ENCODE measurements at places on chromosomes 5 and 9.

GRCh38 chr9:125487842-125488241 is 219.2 kb downstream of the MAPKAP1 start:
- no peak for DNase-seq

GRCh38 chr5:106401561-106401960 is 1269.2 kb downstream of the EFNA5 start:
- no peak for DNase-seq

DNA sequence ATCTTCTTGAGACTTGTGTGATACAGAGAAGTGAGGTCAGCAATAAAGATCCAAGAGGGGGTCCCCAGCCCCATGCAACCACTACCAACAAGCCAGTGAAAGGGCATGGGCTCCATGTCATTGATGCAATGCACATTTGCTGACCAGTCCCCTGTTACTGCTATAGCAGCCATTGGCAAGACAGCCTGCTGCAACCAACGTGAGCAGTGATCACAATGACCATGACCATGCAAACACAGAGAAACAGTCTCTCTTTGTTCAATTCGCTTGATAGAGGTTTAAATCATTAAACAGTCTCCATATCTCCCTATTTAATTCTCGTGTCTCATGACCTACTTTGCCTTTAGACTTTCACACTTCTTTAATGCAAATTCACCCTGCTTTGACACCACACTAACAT is 30.0 kb upstream of the FOXB2 start:
- DNase-seq, result no peak

DNA sequence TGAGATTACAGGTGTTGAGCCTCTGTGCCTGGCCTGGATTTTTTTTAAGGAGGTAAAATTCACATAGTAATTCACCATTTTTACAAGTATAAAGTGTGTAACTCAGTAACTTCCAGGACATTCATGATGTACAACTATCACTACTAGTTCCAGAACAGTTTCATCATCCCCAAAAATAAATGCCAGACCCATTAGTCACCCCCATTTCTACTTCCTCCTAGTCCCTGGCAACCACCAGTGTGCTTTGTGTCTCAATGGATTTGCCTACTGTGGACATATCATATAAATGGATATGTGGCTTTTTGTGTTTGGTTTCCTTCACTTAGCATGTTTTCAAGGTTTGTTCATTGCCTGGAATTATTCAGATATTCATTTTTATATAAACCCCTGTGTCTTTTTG is 72.5 kb upstream of the PANK3 start:
- no peak for DNase-seq

- no peak for DNase-seq
Observed at GRCh38 chr5:172801179-172801671, 30.2 kb upstream of the DUSP1 start.

- DNase-seq, result no peak
Observed at GRCh38 chr9:126752376-126752775, 52.5 kb upstream of the ZBTB43 start.

DNA sequence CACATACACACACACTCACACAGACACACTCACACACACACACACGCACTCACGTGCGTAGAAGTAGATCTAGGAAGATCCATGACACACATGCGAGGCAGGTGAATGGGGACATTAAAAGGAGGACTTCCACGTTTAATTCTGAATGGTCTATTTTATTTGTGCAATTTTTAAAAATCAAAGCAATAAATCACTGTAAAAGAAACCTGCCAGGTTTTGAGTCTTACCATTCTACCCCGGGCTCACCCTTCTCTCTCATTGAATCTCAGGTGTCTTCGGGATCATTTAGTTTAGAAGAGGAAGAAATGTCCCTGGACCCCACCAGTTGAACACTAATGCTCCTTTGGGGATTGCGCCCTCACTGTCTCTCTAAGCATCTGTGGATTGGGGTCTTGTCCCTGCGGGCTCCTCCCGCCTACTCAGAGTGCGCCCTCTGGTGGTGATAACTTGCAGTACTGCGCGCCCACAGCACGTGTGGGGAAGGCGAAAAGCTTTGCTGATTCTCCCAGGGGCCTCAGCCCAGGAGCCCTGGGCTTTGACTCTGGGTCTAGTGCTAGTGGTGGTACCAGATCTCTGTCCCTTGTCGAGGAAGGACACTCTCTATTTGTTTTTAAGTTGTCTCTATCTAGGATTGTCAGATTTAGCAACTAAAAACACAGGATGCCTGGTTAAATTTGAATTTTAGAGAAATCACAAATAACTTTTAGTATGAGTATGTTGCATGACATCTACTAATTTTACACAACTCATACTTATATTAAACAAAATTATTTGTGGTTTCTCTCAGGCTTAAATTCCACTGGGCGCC is 34.8 kb downstream of the BOD1 start:
- no peak for DNase-seq

GRCh38 chr5:6188976-6189375 is 189.4 kb downstream of the MED10 start:
- no peak for DNase-seq

- DNase-seq, result peak; percentile 18
Observed at GRCh38 chr5:14628346-14628745, 36.2 kb upstream of the OTULIN start.

GRCh38 chr5:61182449-61182848 is 20.2 kb upstream of the SMIM15 start:
- DNase-seq, result no peak

DNA sequence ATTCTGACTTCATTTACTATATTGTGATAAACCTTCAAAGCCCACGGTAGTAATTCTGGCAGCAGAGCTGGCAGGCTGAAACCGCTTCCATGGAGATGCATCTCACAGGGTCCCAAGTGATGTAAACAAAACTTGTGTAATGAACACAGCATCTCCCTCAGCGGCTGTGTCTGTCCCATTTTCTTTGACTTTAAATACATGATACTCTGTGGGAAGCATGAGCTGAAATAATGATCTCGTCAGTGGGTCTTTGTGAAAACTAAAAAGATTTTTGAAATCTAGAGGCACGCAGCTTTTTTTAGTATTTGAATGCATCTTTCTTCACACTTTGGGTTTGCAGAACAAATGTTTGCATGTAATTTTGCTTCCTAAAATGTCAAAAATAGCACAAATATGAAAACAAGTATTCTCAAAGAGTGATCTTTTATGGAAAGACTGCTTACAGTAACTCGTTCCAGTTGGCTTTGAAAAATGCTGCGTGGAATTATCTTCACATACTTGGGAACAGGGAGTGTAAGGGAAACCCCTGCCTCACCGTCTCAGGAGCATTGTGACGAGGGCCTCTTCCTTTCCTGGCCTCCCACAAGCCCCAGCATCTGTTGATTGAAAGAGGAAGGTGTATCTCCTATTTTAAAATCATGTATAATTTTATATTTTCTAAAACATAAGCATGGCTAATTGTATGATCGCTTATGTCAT is 18.1 kb upstream of the LPCAT1 start:
- no peak for DNase-seq

GRCh38 chr5:97102010-97102470 is 40.4 kb downstream of the LIX1 start:
- DNase-seq, result no peak
